Cardiac muscle cell (in vitro differentiated cells and primary cell): ENCODE measurements at places on chromosomes 12 and 14. TPM values are rescaled to one million over a fixed set of nuclear protein-coding genes. Genes with fewer than 3 reads are reported as not detected.

Gene DTD2
- 8.9 and 14.2 TPM in 2 replicates for polyA plus RNA-seq

Gene SYNDIG1L
- 0.52 TPM in 1 of 2 replicates, not detected in the other for polyA plus RNA-seq

Gene GLIPR1L2
- 0.54 and 5.6 TPM in 2 replicates for polyA plus RNA-seq

Gene NANOG
- 0.24 TPM in 1 of 2 replicates, not detected in the other for polyA plus RNA-seq

Gene TBC1D30
- polyA plus RNA-seq = 1.2 TPM in 2 replicates

Gene EPYC
- polyA plus RNA-seq = not detected in 2 replicates

Gene MAGOHB
- 39.5 and 57.6 TPM in 2 replicates for polyA plus RNA-seq

GRCh38 chr12:1878214-1878613, 40.2 kb downstream of the CACNA2D4 start:
- H3K27me3 ChIP-seq = no peaks in the 10 kb centered on the region
- H3K27ac ChIP-seq = no peak overlapping the region
- H3K4me1 ChIP-seq = no peaks in the 10 kb centered on the region
- no peak for DNase-seq

- no peaks in the 10 kb centered on the region for H3K27me3 ChIP-seq
- H3K36me3 ChIP-seq = no peaks in the 10 kb centered on the region
These were observed 80.4 kb downstream of the LIN7A start for GRCh38 chr12:80857311-80857710.

- no peaks in the 10 kb centered on the region for H3K36me3 ChIP-seq
- no peak overlapping the region for H3K4me3 ChIP-seq
- H3K27me3 ChIP-seq = no peaks in the 10 kb centered on the region
- DNase-seq = peak; percentile 77
These were observed 99.7 kb downstream of the ZFP36L1 start for GRCh38 chr14:68692916-68693771.

DNA sequence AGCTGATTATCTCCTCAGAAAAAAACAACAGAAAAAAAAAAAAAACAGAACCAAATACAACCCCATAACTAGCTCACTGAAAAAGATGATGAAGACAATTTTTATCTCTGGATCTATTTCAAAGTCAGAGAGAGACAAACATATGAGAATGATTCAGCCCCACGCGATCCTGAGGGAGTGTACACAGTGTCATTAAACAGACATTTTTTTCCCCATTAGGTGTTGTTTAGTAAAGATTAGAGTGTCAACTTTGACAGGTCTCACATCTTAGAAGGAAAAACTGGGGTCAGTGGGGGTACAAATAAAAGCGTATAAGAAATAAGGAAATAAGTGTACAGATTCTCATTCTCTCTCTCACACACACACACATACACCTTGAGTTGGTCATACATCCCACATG, 635.4 kb downstream of the NRXN3 start:
- no peaks in the 10 kb centered on the region for H3K27me3 ChIP-seq
- no peak overlapping the region for H3K4me3 ChIP-seq
- H3K36me3 ChIP-seq = no peaks in the 10 kb centered on the region
- no peak for DNase-seq
- H3K27ac ChIP-seq = no peak overlapping the region
- H3K4me1 ChIP-seq = no peaks in the 10 kb centered on the region

DNA sequence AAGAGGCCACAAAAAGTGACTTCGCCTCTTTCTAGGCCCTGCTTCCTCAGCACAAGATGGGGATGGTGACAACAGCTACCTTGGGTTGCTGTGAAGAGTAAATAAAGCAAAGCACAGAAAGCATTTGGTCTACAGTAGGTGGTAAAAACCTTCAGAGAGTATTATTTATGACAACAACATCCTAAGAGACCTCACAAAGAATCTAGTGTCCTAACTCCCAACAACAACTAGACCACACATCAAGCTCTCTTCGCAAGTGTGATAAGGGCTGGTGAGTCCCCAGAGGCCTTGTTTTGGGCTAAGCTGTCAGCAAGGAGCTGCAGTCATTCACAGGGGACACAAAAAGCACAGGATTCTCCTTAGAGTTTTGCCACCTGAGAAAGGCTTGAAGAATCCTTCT, 84.9 kb downstream of the EFCAB11 start:
- no peak for DNase-seq
- H3K36me3 ChIP-seq = no peaks in the 10 kb centered on the region
- no peak overlapping the region for H3K4me3 ChIP-seq
- no peaks in the 10 kb centered on the region for H3K27me3 ChIP-seq
- H3K4me1 ChIP-seq = no peaks in the 10 kb centered on the region
- no peak overlapping the region for H3K27ac ChIP-seq

DNA sequence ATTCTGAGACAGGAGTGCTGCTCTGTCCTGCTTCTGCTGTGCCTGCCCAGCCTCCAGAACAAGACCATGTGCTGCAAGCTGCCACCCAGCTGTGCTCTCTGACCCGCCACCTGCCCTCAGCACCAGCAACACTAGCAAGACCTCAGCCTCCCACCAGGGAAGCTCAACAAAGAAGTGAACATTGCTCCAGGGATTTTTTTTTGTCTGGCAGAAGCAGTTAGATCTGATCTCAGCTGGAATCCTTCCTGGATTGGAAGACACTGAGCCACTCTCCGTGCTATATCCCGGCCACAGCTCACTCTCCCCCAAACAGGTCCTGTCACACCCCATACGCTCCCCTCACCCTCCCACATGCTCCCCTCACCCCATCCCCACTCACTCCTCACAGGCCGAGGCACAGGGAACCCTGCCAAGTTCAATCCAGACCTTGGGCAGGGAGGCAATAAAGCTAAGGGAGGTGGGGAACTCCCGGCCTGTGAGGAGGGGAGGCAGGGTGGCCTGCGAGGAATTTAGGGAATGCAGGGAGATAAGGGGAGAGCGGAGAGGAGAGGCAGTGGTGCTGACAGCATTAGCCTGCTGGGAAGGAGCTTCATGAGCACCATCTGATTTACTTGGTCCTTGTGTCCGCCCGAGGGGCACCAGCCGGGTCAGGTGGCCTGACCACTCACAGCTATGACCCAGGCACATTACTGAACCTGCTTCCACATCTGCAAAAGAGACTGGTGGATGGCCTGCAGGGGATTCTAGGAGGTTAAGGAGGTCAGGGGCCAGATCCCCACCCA, 29.7 kb downstream of the CCDC85C start:
- peak; percentile 92 for DNase-seq
- H3K36me3 ChIP-seq = no peaks in the 10 kb centered on the region
- peak overlapping the region; percentile 98 for H3K27ac ChIP-seq
- H3K4me3 ChIP-seq = no peak overlapping the region
- H3K27me3 ChIP-seq = no peaks in the 10 kb centered on the region

GRCh38 chr12:78473136-78473535, 391.4 kb upstream of the SYT1 start:
- no peak for DNase-seq
- no peaks in the 10 kb centered on the region for H3K27me3 ChIP-seq
- no peaks in the 10 kb centered on the region for H3K4me1 ChIP-seq

DNA sequence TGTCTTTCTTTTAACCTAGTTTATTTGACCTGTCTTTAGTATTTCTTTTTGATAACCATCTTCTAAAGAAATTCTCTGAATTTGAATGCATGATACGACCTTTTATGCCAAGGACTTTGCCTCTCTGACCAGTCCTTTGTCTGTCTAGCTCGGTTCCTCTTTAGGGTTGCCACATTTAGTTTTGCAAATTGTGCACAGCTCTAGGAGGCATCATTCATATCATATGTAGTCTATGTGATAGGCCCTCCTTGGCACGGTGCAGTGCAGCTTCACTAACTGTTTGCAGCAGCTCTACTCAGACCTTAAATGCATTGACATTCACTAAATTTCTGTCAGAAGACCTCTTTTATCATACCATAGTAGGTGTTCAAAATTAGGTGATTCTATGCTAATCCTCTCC, 75.6 kb downstream of the USP15 start:
- no peaks in the 10 kb centered on the region for H3K4me1 ChIP-seq
- H3K27ac ChIP-seq = no peak overlapping the region
- DNase-seq = no peak
- H3K36me3 ChIP-seq = no peaks in the 10 kb centered on the region
- H3K27me3 ChIP-seq = no peaks in the 10 kb centered on the region

DNA sequence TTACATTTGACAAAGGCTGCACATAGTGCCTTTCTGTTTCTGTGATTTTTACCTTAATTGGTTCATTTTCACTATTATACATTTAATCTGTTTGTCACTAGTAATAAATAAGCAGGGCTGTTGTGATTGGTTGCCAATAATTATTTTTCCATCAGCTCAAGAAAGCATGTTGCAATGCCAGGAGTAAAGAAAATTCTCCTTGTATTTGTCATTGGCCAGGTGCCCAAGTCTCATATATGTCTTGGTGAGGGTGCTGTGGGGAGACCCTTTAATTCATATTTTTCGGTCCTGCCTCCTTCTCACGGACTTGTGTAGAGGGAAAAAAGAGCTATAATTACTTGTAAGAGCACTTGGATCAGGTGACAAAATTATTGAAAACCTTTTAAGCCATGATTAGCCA, 108.0 kb downstream of the KITLG start:
- DNase-seq = no peak
- no peaks in the 10 kb centered on the region for H3K36me3 ChIP-seq
- no peak overlapping the region for H3K27ac ChIP-seq
- H3K27me3 ChIP-seq = no peaks in the 10 kb centered on the region

GRCh38 chr12:18496156-18496555, 234.8 kb downstream of the PIK3C2G start:
- H3K4me1 ChIP-seq = no peaks in the 10 kb centered on the region
- H3K4me3 ChIP-seq = no peak overlapping the region

DNA sequence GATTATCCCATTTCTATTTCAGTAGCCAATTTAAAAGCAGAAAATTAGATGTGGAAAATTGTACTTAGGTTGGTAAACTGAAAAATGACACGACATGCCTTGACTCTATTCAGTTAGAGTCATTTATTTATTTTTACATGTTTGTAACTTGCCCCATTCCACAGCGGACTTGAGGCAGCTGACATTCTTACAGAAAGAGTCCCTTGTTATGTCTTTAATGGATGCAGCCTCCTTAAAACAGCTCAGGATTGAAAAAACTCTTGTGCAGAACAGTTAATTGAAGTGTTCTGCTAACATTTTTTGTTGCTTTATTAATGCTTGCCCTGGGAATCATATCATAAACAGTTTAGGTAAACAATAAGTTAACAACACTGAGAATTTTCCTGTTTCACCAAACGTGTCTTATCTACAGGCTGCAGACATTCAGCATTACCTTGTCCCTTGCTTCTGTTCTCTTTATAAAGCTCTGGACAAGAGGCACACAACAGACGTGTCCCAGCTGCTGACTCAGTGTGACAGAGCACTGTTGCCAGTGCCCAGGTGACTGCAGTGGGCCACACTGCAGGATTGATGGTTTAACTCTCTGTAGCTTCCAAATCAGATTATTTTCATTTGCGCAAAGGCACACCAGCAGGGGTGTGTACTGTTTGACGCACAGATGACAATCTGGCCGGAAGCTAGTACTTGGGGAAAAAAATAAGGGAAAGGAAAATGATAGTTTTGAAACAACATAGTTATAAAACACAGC, 101.6 kb downstream of the PELI2 start:
- peaks cover 9% of the 10 kb centered on the region for H3K4me1 ChIP-seq
- H3K36me3 ChIP-seq = no peaks in the 10 kb centered on the region
- H3K4me3 ChIP-seq = no peak overlapping the region

DNA sequence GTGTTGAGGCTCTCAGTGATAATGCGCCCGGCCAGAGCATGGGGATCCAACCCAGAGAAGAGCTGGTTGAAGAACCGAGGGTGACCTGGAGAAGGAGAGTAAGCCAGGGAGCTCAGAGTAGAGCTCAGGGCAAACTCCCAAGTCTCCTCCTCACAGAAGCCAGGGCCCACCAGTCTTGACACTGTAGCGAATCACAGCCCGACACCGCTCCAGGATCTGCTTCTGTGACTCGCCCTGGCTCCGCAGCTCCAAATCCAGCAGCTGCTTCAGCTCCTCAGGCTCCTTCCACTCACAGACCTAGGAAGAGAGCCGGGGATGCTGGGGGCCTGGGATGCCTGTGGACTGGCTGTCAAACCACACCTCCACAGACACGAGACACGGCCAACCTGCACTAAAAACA, 8.2 kb upstream of the ZNF740 start:
- peaks cover 10% of the 10 kb centered on the region for H3K4me1 ChIP-seq
- DNase-seq = no peak
- no peak overlapping the region for H3K4me3 ChIP-seq
- H3K27me3 ChIP-seq = no peaks in the 10 kb centered on the region

GRCh38 chr12:75322464-75322863, 7.7 kb downstream of the CAPS2 start:
- DNase-seq = no peak
- no peaks in the 10 kb centered on the region for H3K36me3 ChIP-seq
- H3K27ac ChIP-seq = no peak overlapping the region
- H3K27me3 ChIP-seq = no peaks in the 10 kb centered on the region

GRCh38 chr12:75172611-75173010, 37.0 kb downstream of the KCNC2 start:
- no peaks in the 10 kb centered on the region for H3K27me3 ChIP-seq
- DNase-seq = no peak
- no peak overlapping the region for H3K4me3 ChIP-seq
- H3K27ac ChIP-seq = no peak overlapping the region

DNA sequence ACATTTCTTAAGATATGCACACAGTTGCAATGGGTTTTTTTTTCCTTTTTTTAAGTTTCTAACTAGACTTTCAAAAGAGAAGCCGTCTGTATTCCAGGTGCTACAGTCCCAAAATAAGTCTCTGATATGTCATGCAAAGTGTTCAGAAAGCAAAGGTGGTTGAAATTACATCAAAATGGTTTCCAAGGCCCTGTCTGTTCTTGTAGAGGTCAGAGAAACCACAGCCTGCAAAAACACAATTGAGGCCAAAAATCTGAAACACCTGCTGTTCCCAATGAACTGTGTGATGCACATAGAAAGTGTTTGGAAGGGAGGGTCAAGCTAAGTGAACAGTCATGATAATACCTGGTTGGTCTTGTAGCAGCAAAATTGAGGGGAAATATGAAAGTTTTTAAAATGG, 91.0 kb downstream of the VRK1 start:
- H3K4me1 ChIP-seq = peaks cover 14% of the 10 kb centered on the region
- no peak overlapping the region for H3K4me3 ChIP-seq
- no peaks in the 10 kb centered on the region for H3K27me3 ChIP-seq
- no peaks in the 10 kb centered on the region for H3K36me3 ChIP-seq

DNA sequence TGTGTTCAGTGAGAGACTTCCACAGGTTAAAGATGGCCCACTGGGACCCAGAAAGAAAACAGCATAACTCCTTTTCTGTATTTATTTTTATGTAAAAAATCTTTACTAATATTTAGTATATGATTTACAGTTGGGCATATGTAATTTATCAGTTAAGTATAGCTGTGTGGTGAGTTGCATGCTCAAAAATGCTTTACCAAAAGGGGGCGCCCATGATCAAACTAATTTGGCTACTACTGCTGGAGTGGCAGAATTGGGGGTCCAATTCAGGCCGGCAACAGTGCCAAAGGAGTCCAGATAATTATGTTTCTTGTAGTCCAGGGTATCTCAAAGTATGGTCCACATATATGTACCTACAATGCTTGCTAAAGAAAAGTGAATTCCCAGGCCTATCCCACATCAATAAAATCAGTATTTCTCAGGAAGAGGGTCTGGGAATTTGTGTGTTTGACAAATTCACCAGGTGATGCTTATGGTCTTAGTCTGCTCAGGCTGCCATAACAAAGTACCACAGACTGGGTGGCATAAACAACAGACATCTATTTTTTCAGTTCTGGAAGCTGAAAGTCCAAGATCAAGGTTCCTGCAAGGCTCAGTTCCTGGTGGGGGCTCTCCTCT, 152.0 kb downstream of the KTN1 start:
- H3K4me1 ChIP-seq = no peaks in the 10 kb centered on the region
- H3K27me3 ChIP-seq = peaks cover 4% of the 10 kb centered on the region
- H3K27ac ChIP-seq = no peak overlapping the region
- H3K4me3 ChIP-seq = no peak overlapping the region
- no peaks in the 10 kb centered on the region for H3K36me3 ChIP-seq
